SW 1271 (cell line): ENCODE measurements at places on chromosomes 16 and 17.

DNA sequence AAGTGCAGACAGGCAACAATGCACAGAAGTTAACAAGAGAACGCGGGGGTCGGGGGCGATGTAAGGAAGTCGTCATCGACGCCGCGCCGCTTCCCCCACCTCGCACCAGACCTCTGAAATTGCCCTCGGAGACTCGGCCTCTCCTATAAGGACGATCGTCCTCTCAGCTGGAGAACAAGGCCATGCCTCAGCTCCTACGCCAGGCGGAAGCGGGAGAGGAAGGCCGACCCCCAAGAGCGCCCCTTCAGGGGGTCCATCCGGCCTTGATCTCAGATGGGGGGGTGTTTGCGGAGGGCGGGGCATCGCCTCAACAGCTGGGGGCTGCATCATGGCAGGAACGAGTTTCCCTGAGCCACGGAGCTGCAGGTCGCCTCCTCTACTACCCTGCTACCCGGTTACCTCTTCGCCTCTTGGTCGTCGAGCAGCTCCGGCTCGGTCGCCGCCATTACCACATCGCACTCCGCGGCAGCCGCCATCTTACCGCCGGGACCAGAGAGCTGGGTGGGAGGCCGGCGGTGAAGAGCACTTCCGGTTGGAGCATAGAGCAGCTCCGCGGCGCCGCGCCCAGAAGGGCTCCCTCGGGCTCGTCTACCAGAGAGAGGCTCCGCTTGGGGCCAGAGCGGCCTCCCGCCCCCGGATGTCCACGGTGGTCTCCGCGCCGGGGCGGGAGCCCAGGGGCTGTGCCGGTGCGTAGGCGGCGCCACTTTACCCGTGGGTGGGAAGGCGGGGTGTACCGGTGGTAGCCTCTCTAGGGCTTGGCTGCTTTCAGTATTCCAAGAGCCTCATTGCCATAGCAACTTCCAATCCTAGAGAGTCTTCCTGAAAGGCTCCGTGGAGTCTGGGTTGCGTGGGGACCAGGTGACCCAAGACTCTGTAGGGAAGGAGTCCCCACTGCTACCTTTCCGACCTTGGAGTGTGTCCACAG, at the start of gene DNAJC7:
DNAJC7 (minus strand) TSS at position 499 of the 925 bp plus-strand sequence; CDS start at position 476, 23 bp downstream.
- DNase-seq = peak; percentile 83

GRCh38 chr16:57578521-57579360, 36.3 kb downstream of the ADGRG5 start:
- DNase-seq = no peak

GRCh38 chr17:76543482-76543825, 3.6 kb downstream of the PRCD start:
- no peak for DNase-seq

DNA sequence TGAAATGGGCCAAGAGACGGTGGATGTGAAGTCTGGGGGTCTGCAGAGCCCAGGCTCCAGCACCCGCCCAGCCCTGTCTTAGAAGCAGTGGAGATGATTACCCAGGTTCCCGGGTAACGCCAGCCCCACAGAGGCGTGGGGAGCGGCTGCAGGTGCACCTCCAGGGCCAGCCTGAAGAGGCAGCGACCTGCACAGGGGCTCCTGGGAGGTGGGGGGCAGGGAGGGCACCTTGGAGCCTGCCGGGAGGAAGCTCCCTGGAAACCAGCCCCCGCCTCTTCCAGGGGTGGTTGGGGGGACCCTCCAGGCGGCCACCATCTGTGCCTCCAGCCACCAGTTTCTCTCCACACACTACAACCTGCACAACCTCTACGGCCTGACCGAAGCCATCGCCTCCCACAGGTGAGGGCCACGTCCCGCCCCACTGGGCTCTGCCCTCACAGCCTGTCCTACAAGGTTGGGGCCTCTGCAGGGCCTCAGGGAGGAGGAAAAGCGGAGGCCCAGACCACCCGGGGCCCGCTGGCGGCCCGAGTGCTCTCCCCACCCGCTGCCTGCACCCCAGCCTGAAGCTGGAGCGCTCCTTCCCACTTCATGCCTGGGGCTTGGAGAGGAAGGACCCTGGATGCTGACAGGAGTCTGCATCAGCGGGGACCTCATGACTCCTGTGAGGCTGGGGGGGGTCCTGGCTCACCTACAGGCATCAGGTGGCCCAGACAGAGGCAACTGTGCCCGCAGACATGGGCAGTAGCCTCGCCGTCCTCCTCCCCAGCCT, 10.5 kb downstream of the GAA start:
- no peak for DNase-seq

- peak; percentile 45 for DNase-seq
Measured at GRCh38 chr17:75152922-75153779, 1.2 kb downstream of the JPT1 start.

DNA sequence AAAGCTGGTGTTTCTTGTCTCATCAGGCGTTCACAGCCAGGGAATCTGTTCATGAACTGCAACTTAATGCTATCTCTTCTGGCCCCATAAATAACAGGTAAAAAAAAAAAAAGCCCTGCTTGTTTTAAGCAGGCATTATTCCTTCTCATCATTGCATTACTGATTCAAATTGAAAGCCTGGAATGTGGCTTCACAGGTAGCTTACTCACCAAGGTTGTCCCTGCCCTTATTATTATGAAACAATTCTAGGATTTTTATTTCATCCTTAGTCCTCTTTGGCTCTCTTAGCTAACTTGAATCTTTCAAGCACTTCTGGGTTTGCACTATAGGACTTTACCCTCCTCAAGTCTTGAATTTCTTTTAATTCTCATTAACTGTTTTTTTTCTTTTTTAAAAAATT, 113.3 kb downstream of the CNTNAP4 start:
- DNase-seq = no peak

- DNase-seq = no peak
Measured at GRCh38 chr17:77974396-77974795, 15.9 kb downstream of the TNRC6C start.

GRCh38 chr16:53768167-53768566, 64.2 kb downstream of the FTO start:
- DNase-seq = no peak

GRCh38 chr17:76473541-76473985, 6.2 kb downstream of the AANAT start:
- no peak for DNase-seq

DNA sequence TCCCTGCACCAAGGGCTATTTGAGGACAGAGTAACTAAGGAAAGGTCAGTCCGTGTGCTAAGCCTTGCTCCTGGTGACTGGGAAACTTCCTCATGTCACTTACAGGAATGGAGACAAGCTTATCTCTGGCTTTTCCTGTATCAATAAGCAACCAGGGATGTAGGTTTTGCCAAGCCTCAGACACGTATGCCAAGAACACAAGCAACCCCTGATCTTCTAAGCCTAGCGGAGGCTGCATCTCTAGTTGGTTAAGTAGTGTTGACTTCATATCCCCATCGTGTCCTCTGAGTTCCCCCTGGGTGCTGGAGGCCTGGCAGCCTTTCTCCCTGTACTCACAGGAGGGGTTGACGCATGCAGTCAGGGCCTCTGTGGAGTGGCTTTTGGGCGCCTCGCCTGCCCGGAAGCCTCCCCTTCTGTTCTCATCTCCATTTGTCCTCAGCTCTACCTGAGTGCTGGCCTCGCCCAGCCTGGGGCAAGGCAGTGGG, 1.4 kb upstream of the C1QTNF1 start:
- no peak for DNase-seq

- DNase-seq = no peak
Measured at GRCh38 chr17:73561111-73561510, 83.1 kb downstream of the SDK2 start.

DNA sequence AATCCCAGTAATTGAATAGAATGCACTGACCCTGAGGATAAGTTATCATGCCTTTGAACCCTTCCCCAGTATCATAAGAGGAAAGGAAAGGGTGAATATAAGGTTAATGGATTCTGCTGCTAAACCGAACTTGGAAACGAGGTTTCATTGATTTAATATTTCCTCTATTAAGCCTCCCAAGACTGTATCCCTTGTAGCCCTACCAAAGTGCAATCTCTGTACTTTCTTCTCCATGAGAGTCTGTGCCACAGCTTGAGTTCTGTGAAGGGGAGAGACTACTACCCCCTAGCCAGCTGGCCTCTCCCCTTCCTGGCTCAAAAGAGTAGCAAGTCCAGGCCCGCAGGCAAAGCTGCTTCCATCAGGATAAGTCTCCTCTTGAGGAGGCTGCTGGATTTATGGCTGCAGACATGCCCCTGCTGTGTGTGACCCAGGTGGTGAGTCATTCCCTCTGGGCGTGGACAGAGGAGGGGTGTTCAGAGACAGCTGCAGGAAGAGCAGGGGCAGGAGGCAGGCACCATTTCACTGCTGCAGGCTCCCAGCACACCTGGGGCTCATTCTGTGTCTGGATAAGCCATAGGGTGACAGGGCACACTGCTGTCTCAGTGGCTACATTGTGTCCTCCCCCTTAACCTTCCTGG, 58.4 kb downstream of the TOM1L2 start:
- peak; percentile 93 for DNase-seq

DNA sequence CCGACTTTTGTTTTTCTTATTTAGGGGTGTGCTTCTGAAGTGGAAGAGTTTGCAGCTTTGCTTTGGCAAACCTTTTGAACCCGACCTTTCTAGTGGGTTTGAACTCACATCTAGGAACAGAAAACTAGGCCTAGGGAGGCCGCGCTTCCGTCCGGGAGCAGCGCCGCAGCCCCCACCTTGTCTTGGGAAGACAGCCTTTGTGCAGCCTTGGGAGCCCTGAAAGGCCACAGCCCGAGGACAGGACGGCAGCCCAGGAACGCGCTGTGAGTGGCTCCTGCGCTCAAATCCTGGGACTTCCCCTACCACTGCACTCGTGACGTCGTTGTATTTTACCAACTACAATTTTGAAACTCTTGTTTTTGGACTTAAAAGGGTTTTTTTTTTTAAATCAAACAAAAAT, 53.7 kb upstream of the ZNF267 start:
- no peak for DNase-seq

- no peak for DNase-seq
Measured at GRCh38 chr16:22417019-22417418, 42.6 kb upstream of the CDR2 start.

DNA sequence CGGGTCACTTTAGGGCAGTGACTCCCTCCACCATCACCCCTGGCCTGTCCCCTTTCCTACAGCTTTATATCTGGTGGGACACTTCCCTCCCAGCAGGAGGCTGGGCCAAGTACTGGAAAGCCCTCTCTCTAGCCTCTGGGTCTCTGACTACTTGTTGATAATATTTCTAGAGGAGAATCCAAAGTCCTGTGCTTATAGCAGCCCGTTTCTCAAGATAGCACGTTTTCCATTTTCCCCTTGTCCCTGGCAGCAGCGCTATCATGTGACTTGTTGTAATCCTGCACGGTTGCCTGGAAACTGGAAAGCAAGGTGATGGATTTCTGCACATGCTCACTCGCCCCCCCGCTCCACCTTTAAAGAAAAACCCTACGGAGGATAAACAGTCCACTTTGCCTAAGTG, 3.3 kb upstream of the AXIN2 start:
- no peak for DNase-seq

- DNase-seq = no peak
Measured at GRCh38 chr16:85447693-85448313, 165.3 kb upstream of the GSE1 start.

DNA sequence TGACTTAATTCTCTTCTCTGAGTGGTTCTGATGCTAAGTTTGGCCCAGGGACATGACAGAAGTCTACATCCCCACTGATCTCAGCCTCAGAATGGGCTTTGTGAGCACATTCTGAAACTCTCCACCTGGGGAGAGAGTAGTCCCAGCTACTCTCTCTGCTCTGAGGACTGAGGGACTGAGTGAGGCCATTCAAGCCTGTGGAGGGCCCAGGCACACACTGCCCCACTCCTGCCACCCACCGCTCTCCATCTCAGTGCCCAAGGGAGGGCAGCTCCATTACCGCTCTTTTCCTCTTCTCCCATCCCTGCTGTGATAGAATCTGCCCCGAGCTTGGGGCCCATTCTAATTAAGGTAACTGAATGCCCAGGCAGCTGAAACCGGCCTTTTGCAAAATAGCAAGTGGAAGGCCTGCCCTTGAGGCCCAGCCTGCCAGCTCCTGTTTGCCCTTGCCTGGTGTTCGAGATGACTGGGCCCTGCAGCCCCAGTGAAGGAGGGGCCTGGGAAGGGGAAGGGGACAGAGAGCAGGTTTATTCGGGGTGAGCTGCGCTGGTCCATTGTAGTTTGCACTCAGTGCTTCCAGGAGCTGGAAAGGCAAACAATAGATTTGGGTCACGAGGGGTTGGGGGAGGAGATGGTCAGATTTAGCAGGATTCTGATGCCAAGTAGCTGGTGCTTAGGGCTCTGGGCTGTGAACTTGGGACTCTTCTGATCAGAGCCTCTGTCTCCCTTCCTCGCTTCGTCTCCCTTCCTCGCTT, 76.2 kb downstream of the RAB11FIP4 start:
- DNase-seq = no peak

- DNase-seq = no peak
Measured at GRCh38 chr17:80415626-80416137, 715 bp downstream of the ENDOV start.

- DNase-seq = no peak
Measured at GRCh38 chr16:55640701-55641327, 15.0 kb upstream of the SLC6A2 start.

DNA sequence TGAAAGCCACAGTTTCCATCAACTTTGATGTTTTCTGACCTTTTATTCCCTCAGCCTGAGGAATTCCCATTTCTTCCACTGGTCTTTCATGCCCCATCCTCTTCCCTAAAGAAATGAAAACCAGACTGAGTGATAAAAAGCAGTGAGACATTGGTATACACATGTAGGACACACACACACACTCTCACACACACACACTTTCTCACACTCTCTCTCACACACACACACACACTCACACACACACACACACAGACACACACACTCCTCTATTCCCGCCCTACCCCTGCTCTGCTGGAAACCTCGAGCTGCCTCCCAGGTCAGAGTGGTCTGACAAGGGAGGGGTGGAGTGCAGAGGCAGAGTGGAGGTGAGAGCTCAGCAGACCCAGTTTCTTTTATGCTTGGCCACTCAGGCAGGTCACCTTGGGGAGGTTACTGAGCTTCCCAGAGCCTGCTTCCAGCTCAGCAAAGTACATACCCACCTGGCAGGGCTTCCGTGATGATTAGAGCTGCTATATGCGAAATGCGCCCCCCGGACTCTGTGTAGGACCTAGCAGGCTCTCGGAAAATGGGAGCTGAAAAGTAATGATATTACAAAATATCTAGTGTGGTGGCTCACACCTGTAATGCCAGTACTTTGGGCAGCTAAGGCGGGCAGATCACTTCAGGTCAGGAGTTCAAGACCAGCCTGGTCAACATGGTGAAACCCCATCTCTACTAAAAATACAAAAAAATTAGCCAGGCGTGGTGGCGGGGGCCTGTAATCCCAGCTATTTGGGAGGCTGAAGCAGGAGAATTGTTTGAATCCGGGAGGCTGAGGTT, 30.7 kb downstream of the CCR7 start:
- no peak for DNase-seq

DNA sequence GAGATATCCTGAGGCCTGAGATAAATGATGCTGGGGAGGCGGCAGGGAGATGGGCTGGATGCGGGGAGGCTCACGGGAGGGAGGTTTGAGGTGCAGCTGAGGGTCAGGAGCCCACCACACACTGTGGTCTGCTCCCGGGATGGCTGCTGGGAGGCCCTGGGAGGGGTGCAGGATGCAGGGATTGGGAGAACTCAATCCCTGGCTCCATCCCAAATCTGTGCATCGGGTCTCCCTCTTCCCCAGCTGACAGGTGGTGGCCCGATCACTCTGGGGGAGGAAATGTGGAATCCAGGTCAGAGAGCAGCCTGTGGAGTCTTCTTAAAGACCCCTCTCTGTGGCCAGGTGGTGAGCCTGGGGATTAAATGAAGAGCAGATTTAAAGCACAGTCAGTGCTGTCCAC, 12.0 kb downstream of the PHB1 start:
- DNase-seq = no peak
